ENCODE measurements at places on chromosomes 16 and 17.
A peak's percentile ranks its signal among the peaks of the same experiment; 100 is the strongest.

DNA sequence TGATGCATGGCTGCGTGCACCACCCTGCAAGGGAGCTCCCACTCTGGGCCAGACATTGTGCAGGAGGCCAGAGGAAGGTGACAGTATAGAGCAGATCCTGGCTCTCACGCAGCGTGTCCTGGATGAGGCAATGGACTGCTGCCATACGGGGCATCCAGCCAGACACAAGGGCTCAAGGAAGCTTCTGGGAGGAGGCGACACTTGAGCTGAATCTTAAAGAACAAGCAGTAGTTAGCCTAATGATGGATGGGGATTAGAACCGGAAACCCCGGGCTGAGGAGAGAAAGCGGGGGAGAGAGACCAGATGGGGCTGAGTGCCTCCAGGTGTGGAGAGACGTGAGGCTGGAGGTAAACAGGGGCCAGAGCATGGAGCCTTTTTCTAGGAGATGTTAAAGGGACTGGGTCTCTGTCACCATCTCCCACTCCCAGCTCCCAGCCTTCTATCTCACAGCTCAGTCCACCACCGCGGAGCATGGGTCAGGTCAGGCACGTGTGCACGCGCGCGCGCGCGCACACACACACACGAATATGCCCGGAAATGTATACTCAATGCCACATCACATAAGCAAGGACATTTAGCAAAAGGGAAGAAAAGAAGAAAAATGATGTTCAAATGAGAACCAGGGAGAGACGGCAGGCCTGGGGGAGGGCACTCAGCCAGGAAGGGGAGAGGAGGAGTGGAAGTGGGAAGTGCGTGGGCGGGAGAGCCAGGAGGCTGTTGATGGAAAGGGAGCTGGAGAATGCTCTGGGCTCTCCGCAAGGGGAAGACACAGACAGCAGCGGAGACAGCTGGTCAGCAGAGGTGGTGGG lies 46.3 kb downstream of the CCDC42 start:
- no peak overlapping the region for H3K27ac ChIP-seq
- H3K4me1 ChIP-seq, result no peaks in the 10 kb centered on the region
- no peaks in the 10 kb centered on the region for H3K27me3 ChIP-seq
- no peaks in the 10 kb centered on the region for H3K36me3 ChIP-seq
- H3K4me3 ChIP-seq, result no peak overlapping the region

DNA sequence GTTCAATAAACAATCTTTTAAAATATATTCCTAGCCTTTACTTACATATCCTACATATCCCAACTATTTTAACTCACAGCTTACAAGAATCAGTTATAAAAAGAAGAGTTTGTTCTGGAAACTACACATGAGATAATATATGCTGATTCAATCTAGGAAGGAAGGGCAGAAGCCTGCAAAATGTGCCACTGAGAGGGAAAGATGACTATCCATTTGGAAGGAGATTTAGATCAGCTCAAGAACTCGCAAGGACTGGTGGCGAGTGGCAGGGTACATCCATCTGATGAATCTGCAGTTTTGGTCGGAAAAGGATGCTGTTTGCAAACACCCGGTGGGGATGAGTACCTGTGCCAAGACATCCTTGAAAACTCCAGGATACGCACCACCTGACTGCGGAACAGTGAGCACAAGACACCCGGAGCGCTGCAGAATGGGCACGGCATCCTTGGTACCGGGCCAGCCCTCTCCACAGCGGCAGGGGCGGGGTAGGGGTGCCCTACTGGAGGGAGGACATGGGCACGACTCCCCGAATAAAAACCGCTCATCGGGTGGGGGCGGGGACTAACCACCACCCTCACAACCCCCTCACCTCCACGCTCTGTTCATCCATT lies 723 bp downstream of the TRIM37 start:
- peak overlapping the region; percentile 84 for H3K27ac ChIP-seq
- peak overlapping the region; percentile 98 for H3K4me3 ChIP-seq
- H3K36me3 ChIP-seq, result no peaks in the 10 kb centered on the region
- DNase-seq, result peak; percentile 57

- H3K36me3 ChIP-seq, result no peaks in the 10 kb centered on the region
- H3K27ac ChIP-seq, result no peak overlapping the region
- DNase-seq, result no peak
- H3K4me1 ChIP-seq, result no peaks in the 10 kb centered on the region
- H3K4me3 ChIP-seq, result no peak overlapping the region
These were observed 113.5 kb downstream of the CMIP start for GRCh38 chr16:81558077-81558443.

DNA sequence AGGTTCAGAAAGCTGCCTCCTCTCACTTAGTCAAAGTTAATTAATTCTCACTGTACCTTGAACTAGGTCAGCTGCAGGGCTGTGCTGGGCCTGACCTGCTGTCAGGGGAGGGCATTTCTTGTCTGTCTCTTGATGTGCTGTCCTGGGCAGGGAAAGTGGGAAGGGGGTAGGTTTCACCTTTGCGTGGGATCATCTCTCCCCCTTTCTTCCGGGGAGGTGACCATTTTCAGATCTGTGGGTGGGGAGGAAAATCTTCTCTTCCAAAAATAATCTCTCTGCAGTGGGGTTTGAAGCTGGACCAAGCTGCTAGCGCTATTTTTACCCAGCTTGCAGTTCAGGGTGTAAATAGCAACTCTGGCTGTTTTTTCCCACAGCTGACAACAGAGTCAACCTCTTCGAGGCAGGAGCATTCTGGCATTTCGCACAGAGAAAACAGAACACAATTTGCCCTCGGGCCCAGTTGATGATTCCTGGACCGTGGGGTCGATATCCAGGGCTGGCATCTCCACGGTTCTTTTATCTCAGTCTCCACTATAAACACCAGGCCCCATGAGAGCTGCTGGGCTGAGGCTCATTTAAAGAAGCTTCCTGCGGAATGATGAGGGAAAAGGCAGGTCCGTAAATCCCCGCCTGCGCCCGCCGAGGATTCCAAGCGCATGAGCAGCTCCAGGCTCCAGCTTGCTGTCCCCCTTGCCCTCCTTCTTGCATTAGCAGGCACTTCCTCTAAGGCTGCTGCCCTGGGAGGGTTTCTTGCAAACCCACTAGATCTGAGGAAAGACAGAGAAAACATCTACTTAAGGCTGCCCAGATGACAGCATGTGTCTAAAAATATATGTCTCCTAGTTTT lies 93.9 kb downstream of the YPEL2 start:
- peak; percentile 42 for DNase-seq
- H3K27me3 ChIP-seq, result no peaks in the 10 kb centered on the region
- no peaks in the 10 kb centered on the region for H3K36me3 ChIP-seq
- 0 out of 2 replicates have a peak overlapping the region, but pooled peaks have one; percentile 11 for H3K4me3 ChIP-seq
- H3K4me1 ChIP-seq, result peaks cover 40% of the 10 kb centered on the region

DNA sequence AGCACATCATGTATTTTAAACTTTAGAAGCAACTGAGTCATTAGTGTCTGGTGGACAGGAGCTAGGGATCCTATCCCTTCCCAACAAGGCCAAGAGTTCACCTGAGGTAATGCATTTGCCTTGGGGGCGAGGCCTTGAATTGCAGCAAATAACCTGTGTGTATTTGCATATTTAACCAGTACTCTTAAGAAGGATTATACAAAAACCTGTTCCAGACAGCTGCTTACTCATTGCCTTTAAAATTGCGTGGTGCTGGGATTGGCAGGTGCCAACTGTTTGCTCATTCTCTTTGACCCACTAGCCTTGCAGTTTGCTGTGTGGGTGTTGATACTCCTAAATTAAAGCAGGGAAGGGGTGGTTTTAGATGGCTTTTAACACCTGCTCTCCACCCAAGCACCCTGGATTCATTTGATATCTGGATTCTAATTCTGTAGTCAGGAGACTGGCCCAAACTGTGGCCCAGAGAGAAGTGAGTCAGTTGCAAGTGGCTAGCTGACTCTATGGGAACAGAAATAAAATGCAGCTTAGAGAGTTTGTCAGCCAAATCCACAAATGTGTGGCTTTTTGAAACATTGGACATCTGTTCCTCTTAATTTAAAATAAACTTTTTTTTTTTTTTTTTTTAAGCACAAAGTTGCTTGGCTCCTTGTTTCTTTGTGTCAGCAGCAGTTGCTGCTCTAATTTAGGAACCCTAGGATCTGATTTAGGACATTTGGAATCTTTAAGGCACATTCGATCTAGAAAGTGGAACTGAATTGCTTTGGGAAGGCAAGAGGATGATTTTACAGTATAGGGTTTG lies 46.9 kb downstream of the TUBD1 start:
- peak overlapping the region; percentile 93 for H3K27ac ChIP-seq
- no peaks in the 10 kb centered on the region for H3K27me3 ChIP-seq
- peaks cover 31% of the 10 kb centered on the region for H3K4me1 ChIP-seq
- H3K36me3 ChIP-seq, result no peaks in the 10 kb centered on the region
- DNase-seq, result peak; percentile 85
